ENCODE measurements at places on chromosomes 11 and 22.

DNA sequence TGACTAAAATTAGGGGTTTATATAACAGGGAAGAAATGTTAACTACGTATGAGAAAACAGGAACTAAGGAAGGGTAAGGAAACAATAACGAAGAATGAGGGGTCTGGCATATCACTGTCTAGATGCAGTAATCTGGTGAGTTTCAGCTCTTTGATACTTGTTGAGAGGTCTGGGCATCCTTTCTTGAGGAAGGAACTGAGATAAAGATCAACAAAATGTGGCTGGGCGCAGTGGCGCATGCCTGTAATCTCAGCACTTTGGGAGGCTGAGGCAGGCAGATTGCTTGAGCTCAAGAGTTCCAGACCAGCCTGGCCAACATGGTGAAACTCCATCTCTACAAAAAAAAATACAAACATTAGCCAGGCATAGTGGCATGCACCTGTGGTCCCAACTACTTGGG is 2.7 kb downstream of the DCDC1 start:
- DNase-seq = no peak

DNA sequence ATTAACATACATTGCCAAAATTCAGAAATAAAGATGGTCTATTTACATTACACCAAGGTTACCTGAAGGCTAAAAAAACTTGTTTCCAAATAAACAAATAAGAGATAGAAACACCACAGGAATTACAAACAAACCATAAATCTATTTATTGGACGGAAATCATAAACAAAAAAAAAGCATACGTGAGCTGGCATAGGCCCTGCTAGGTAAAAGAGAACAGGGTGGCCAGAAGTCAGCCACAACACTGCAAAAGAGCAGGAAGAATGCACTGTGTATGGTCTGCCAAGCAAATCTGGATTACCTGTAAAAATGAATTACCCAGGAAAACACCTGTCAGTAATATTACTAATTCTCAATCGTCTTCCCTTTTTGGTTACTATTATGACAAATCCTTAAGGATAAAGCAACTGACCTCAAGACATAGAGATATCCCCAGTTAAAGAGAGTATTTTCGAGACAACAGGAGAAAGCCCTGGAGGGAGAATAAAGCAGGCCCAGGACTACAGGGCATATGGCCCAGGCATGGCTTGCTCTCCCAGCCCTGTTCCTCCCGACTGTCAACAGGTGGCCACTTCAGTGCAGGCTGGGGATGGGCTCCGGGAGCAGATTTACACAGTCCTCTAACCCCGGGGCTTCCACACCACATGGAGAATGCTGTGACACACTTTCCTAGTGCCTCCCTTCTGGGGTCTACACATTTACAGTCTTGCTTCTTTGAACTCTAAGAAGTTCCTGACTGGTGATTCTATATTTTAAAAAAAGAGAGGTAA is 18.0 kb downstream of the PPP2R1B start:
- DNase-seq = no peak

GRCh38 chr11:55956521-55956920 is 13.2 kb downstream of the OR10AG1 start:
- DNase-seq = no peak

GRCh38 chr11:33881651-33882503 is 10.0 kb downstream of the LMO2 start:
- DNase-seq = no peak

DNA sequence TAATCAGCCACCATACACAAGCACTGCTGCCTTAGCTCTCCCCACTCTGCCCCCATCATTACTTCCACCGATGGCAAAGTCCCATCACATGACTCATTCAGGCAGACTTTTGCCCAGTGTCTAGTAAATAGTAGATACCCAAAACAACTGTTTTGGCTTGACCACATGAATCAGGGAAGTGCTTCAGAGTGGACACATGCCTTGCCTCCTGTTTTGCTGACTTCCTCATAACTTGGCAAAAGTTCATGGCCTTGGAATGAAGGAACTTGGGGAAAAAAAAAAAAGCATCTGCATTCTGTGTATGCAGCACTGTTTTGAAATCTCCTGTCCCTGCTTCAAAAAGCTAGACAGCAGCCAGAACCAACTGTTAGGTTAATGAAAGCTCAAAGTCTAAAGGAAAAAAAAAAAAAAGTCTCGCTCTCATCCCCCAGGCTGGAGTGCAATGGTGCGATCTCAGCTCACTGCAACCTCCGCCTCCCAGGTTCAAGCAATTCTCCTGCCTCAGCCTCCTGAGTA is 335.3 kb downstream of the FAM181B start:
- no peak for DNase-seq

- DNase-seq = no peak
These were observed 42.9 kb downstream of the INSC start for GRCh38 chr11:15157606-15158137.

DNA sequence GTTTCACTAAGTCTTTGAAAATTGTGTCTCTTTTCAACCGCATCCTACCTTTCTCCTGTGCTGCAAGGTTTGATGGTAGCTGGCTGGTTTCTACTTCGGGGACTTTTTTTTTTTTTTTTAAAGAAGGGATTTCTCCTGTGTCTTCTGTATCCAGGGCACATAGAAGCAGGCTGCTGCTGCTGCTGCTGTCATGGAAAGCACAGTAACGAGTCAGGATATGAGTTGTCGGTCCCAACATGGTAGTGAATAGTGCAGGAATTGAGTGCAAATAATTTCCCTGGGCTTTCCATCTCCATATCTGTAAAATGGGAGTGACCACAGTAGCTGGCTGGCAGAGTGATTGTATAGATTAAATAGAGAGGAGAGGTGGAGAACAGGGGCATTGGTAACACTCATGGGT is 118.3 kb upstream of the NAV2 start:
- DNase-seq = no peak

- DNase-seq = no peak
These were observed 53.6 kb downstream of the ST3GAL4 start for GRCh38 chr11:126408901-126409619.

DNA sequence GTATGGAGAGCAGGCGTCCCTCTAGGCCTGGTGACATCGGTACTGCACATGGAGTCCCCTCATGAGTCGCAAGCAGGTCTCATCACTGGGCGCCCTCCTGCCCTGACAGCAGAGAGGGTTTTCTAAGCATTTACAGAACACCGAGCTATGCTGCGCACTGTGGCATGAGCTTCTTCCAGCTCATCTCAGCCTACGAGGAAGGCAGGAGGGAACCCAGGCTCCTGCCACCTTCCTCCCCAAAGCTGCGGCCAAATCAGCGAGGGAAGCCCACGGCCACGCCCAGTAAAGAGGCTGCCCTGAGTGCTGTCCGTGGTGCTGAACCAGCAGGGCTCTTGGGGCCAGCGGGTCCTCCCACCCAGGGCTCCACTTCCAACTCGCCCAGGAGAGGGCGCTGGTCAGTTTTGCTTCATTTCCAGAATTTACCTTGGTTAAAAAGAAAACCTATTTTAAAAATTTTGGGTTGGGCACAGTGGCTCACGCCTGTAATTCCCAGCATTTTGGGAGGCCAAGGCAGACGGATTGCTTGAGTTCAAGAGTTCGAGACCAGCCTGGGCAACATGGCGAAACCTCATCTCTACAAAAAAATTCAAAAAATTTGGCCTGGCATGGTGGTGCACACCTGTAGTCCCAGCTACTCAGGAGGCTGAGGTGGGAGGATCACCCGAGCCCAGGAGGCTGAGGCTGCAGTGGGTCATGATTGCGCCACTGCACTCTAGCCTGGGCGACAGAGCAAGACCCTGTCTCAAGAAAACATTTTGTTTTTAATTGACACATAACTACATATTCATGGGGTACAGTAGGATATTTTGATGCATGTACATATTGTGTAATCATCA is 34.2 kb downstream of the PHF21B start:
- DNase-seq = peak; percentile 91

GRCh38 chr11:1938343-1939005 is 8.7 kb upstream of the MRPL23 start:
- DNase-seq = no peak

DNA sequence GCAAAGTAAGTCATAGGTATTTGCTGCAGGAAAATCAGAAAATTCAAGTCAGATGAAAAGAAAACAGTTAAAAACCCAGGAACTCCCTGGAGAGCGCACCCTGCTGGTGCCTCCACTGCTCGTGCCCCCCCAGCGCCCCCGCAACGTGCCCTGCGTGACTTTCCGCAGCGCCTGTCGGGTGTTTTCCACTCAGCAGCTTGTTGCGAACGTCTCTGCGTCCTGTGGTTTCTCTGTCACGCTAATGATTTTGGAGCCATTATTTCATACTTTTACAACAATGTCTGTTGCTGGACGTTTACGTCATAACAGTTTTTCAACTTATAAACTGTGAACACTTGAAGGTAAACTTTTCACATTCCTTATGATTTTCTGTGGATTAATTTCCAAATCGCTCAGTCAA is 5.0 kb downstream of the CRELD2 start:
- DNase-seq = peak; percentile 55

- no peak for DNase-seq
These were observed 342.7 kb downstream of the TENM4 start for GRCh38 chr11:79098146-79098545.

- no peak for DNase-seq
These were observed 600 bp upstream of the GPR83 start for GRCh38 chr11:94401773-94402265.

- no peak for DNase-seq
These were observed 22.7 kb upstream of the MTNR1B start for GRCh38 chr11:92946707-92947106.

- DNase-seq = no peak
These were observed 320.9 kb upstream of the PITPNB start for GRCh38 chr22:28239941-28240340.

GRCh38 chr11:8652140-8652539 is 30.3 kb downstream of the TRIM66 start:
- DNase-seq = peak; percentile 18

- no peak for DNase-seq
These were observed 554 bp downstream of the LRRC32 start for GRCh38 chr11:76669901-76670484.

- no peak for DNase-seq
These were observed 2.0 kb downstream of the ZNHIT2 start for GRCh38 chr11:65115361-65116082.

DNA sequence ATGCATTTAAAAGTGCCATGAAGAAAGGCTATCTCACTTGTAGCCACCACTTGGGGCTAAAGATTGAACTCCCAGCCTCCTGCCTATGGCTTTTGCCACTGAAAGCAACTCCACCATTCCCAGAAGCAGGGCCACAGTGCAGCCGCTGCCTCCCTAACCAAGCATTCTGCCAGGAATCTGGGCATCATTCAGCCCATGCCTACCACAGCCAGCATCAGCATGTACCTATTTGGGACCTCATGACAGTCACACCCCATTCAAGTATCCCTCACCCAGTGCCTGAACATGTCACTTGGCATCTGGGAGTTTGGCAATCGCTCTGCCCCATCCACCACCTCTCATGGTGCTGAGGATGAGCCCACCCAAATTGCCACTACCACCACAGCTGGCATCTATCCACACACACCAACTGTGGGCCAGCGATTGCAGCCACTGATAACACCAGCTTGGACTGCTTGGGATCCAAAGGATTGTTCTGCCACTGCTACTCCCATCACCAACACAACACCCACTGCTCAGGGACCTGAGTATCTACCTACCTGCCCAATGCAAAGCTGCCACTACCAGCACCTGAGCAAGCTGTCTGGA is 234.4 kb downstream of the GRM5 start:
- no peak for DNase-seq

DNA sequence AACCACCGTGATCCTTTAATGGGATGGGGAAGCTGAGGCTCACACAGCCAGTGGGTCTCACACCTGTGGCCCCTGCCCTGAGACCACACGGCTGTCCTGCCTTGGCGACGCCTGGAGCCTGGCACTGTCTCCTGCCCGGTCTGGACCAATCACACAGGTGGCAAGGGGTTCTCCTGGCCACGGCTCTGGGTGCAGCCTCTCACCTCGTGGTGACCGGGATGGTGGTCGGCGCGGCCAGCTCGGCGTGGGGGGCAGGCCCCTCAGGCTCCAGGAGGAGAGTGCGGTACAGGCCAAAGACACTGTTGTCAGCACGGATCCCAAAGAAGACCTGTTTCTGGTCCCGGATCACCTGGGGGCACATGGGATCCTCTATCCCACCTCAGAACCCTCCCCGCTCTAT is 8.7 kb downstream of the ANO9 start:
- DNase-seq = no peak

DNA sequence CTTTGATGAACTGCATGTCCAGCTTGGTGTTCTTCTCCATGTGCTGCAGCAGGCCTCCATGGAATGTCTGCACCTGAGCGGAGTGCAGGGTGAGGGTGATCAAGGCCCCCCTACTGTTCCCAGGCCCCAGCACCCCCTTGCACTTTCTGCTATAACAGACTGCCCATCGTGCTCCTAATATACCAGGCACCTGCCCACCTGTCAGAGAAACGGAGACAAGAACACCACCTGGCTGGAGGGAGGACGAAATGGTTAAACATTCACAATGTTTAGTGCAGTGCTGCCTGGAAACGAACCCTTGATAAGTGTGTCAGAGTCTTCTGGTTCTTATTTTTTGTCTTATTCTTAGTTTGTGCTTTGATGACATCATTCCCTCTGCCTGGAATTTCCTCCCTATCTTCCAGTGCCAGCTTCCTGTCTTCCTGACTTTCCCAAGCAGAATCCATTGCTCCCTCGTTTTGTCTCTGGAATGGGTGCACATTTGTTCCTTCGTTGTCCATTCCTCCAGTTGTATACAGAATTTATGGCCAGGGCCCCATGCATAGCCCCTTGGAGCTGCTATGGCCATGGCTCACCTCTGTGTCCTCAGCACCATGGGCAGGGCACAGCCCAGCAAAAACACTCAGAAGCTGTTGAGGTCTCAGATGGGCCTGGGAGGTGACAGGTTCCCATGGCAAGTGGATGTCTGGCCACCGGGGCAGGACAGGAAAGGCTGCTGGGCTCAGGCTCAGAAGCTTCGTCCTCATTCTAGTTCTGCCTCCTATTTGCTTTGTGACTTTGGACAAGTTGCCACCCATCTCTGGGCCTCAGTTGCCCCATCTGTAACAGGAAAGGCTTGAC is 11.9 kb downstream of the BAIAP2L2 start:
- DNase-seq = no peak

DNA sequence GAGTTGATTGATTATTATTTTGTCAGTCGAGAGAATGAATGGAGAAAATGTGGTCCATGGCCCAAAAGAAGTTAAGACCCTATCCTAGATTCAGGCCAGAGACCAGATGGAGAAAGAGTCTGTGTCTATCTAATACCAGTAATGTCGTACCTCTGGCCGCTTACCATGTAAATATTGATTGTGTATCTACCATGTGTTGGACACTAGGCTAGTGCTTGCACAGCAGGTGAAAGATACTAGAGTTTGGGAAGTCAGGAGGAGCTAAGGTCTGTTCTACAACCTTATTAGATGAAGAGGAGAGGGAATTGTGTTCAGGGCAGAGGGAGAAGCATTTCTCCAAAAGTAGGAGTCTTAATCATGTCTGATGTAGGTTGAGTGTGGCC is 31.8 kb downstream of the PIK3IP1 start:
- DNase-seq = no peak

GRCh38 chr11:11215944-11216343 is 137.1 kb downstream of the CSNK2A3 start:
- no peak for DNase-seq

- no peak for DNase-seq
These were observed 1166.2 kb downstream of the TBC1D22A start for GRCh38 chr22:47928631-47929030.
